ENCODE measurements at places on chromosomes 1 and 21. TPM values are rescaled to one million over a fixed set of nuclear protein-coding genes. Genes with fewer than 3 reads are reported as not detected.

SETD4 gene
- total RNA-seq, result 10.0 TPM

MYOG gene
- total RNA-seq, result not detected

ELF3 gene
- total RNA-seq, result 2.5 TPM

ITGB2 gene
- 0.56 TPM for total RNA-seq

SPATA21 gene
- total RNA-seq, result not detected

PKP1 gene
- total RNA-seq, result 0.19 TPM

MIGA1 gene
- 20.0 TPM for total RNA-seq

FCGR1A gene
- total RNA-seq, result 0.19 TPM

SSR2 gene
- total RNA-seq, result 892 TPM

OR10J4 gene
- not detected for total RNA-seq
